ENCODE measurements at places on chromosomes 2 and 18.
A peak's percentile ranks its signal among the peaks of the same experiment; 100 is the strongest.

GRCh38 chr2:59047373-59047995 lies 806.4 kb upstream of the FANCL start:
- DNase-seq: no peak

- DNase-seq: no peak
Observed at GRCh38 chr2:65070172-65070830, 14.1 kb downstream of the CEP68 start.

DNA sequence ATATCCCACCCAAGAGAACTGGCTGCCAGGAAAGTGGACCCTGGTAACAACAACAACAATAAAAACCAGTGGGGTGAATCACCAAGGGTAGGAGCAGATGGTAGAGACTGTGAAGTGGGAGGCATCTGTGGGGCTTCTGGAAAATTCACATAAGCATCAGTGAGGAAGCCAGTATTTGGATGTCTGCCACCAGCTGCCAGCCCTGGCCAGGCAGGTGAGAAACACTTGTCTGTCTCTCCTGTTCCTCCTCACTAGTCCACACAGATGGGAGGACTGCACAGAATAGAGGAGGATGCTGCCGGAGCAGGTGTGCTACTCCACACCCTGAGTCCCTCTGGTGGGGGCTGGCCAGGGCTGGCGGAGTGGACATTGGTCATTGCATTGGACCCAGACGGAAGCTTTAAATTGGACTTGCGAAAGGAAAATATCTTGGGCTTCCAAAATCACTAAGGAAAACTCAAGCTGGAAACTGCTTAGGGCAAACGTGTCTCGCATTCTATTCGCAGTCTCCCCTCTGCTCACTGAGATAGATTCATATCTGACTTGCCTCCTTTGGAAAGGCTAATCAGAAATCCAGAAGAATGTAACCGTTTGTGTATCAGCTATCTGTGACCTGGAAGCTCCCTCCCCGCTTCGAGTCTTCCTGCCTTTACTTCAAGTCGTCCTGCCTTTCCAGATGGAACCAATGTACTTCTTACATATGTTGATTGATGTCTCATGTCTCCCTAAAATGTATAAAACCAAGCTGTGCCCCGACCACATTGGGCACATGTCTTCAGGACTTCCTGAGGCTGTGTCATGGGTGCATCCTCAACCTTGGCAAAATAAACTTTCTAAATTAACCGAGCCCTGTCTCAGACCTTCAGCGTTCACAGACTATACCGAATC lies 69.1 kb downstream of the NAB1 start:
- DNase-seq: peak; percentile 93

GRCh38 chr2:158484892-158485556 lies 28.3 kb downstream of the PKP4 start:
- DNase-seq: no peak

DNA sequence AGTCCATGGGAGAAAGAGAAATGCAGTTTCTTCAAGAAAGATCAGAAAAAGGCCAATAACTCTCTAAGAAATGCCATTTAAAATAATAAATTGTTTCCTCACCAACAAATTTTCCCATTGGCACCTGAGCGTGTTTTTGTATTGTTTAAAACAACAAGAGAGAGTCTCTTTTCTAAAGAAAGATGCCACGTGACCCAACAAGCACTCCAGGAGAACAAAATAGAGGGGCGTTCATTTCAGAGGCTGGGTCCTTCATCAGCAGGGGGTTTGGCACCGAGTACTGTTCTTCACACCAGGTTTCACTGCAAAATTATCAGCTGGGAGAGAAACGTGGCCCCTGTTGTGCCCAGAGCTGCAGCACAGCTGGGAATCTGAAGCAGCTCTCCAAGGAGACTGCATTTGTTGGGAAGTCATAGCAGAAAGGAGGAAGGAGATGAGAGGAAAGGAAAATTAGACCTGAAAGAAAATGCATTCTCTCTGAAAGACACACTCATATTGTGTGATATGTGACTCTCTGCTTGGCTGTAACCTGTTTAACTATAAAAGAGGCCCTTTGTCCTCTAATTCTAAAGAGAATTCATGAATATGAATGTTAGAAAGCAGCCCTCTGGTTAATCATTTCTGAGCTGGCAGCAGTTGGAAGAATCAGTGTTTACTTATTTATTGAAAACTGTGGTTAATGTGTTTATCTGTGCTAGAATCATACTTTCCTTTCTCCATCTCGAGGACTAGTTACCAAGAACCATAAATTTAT lies 205.3 kb upstream of the CDH20 start:
- DNase-seq: no peak

GRCh38 chr2:109128616-109129355 lies at the start of gene SH3RF3:
Gene SH3RF3 (plus strand): TSS chr2:109129205.
- peak; percentile 63 for DNase-seq

- no peak for DNase-seq
Observed at GRCh38 chr2:9681427-9681817, 50.6 kb upstream of the YWHAQ start.

- peak; percentile 6 for DNase-seq
Observed at GRCh38 chr2:15223887-15224286, 337.2 kb downstream of the NBAS start.

GRCh38 chr2:181992776-181993175 lies 7.1 kb downstream of the PPP1R1C start:
- no peak for DNase-seq

DNA sequence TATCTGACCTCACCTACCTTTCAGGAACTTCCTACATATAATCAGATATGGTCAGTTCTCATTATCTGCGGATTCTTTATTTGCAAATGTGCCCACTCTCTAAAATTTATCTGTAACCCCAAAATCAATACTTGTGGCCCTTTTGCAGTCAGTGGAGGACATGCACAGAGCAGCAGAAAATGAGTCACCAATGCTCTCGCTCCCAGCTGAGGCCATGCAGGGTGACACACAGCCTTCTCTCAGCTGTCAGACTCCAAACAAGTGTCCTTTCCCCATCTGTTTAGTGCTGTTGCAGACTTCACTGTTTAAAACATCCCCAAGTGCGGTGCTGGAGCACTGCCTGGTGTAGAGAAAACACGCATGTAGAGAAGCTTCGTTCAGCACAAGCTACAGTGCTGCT lies 171.9 kb upstream of the SALL3 start:
- no peak for DNase-seq

DNA sequence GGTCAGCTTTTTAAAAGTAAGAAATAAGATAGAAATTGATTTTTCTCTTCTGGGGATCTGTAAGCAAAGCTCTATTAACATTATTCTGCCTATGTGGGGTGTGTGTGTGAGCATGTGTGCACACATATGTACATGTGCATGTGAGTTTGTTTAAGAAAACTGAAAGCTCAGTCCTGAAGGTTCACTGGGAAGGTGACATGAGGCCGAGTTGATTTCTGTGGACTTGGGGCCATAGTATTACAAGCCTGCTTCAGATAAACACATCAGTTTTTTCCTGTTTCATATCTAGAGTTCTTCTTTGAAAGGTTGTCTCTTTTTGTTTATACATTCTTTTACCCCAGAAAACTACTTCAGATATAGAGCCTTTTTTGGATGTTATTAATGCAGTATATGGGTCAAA lies 83.4 kb downstream of the SERPINB8 start:
- no peak for DNase-seq

DNA sequence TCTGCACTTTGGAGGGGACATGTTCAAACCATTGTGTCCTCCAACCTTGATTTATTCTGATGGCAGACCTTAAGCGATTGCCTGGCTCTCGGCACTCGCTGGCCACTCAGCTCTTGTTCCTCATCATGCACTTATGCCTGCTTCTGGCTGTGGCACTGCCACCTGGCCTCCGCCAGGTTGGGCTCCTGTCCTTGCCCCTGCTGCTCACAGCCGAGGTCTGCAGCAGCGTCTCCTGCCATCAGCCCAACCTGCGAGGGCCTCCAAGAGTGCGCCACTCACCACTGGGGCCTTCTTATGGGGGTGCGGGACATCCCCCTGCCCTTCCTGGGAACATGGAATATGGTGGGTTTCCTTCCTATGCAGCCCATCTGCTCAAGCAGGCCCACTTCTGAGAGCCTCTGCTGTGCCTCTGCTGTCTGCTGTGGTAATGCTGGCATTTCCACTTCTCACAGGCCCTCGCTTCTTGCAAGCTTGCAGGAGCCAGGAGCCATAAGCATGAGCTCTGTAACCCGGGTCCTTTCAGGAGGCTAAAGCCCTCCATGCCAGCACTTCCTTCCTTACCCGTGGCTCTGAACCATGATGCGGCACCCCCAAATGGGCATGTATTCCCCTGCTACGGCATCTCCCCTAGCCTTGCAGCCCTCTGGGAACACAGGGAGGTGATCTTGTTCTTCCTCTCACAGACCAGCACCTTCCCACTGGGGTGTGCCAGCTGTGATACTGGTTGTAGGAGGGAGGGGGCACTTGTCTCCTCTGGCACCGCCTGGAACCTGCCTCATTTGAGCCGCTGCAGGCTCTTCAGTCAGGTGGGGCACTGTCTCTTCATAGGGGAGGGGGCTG lies 58.6 kb upstream of the HS6ST1 start:
- no peak for DNase-seq

GRCh38 chr2:233349005-233349998 lies 5.0 kb upstream of the DGKD start:
- DNase-seq: no peak

DNA sequence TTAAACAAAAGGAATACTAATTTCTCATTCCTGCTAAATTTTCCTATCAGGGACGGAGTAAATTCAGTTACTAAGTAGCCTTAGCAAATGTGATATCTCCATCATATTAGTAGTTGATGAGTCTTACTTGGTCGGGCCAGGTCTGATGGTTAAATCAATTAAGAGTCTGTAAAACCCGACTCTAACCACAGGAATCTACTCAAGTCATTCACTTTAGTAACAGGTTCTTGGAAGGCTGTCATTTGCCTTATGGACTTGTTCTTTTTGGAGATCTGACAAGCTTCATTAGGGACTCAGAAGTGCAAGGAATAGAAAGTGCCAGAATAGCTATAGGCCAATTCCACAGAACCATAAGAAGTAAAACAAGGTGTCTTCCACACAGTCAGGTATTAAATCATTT lies 119.0 kb downstream of the GCA start:
- DNase-seq: no peak
